ENCODE measurements at places on chromosomes 5 and 9. TPM values are rescaled to one million over a fixed set of nuclear protein-coding genes. Genes with fewer than 3 reads are reported as not detected.
A peak's percentile ranks its signal among the peaks of the same experiment; 100 is the strongest.

- H3K4me3 ChIP-seq: no peak overlapping the region
- H3K36me3 ChIP-seq: no peaks in the 10 kb centered on the region
- no peak overlapping the region for H3K27ac ChIP-seq
- DNase-seq: no peak
- no peaks in the 10 kb centered on the region for H3K4me1 ChIP-seq
Measured at GRCh38 chr9:130638284-130639123, 25.9 kb upstream of the PRDM12 start.

DNA sequence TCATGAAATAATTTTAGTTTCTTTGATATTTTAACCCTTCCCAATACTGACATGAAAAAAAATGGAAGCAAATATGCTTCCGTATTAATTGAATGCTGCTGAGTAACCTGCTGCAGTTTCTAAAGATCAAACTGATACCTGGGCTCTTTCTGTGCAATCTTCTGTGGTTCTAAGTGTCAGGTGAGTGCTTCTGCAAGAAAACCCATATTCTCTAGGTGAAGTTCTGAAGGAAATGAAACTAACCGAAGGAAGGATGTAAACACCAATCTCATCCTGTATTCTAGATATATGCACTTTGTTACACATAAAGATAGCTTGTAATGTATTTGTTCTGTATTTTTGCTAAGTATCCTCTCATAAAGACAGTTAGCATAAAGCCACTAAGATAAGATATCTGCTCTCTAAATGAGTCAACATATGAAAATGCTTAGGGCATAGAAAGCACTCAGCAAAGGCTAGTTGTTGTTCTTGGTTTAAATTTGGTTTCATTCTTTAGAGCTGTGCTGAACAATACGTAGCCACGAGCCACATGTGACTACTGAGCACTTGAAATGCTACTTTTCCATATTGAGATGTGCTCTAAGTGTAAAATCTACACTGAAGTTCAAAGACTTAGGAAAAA, 52.0 kb downstream of the ITGA2 start:
- H3K36me3 ChIP-seq: peaks cover 20% of the 10 kb centered on the region
- no peak for DNase-seq
- H3K4me3 ChIP-seq: peak overlapping the region; percentile 81
- H3K27me3 ChIP-seq: peaks cover 6% of the 10 kb centered on the region

GRCh38 chr5:2763533-2763794, 12.0 kb upstream of the IRX2 start:
- DNase-seq: no peak
- no peaks in the 10 kb centered on the region for H3K4me1 ChIP-seq
- H3K36me3 ChIP-seq: no peaks in the 10 kb centered on the region
- peaks cover 5% of the 10 kb centered on the region for H3K27me3 ChIP-seq
- H3K4me3 ChIP-seq: no peak overlapping the region

GFPT2 gene
- total RNA-seq: 10.1 TPM
